ENCODE measurements at places on chromosomes 16 and 17. TPM values are rescaled to one million over a fixed set of nuclear protein-coding genes. Genes with fewer than 3 reads are reported as not detected.
A peak's percentile ranks its signal among the peaks of the same experiment; 100 is the strongest.

- no peak overlapping the region for H3K4me3 ChIP-seq
- H3K27me3 ChIP-seq = no peaks in the 10 kb centered on the region
- no peaks in the 10 kb centered on the region for H3K36me3 ChIP-seq
- no peaks in the 10 kb centered on the region for H3K4me1 ChIP-seq
- no peak for DNase-seq
These were observed 56.0 kb downstream of the CDH13 start for GRCh38 chr16:82682767-82683166.

DNA sequence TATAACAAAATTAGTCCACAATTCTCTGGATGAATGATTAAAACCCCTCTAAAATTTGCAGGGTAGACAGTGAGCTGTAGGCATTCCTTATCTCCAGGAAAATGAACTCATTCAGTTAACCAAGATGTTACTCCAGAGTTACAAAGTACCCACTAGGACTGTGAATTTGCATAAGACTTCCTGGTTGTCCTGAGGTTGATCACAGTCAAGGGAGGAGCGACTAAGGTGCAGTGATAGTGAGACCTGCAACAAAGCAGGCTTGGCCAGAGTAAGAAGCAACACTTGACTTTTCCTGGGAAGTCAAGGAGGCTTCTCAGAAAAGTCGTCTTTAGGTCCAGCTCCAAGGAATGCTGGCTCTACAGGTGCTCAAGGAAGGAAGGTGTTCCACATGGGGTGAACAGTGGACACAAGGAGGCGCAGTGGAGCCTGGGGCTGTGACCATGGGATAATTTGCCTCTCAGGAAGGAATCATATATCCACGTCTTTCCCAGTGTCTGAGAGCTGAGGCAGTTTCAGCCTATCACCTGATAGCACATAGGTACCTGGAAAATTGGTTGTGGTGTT lies 821.1 kb upstream of the EEF2KMT start:
- H3K4me1 ChIP-seq = no peaks in the 10 kb centered on the region
- no peak overlapping the region for H3K4me3 ChIP-seq

GRCh38 chr17:42617956-42618431 lies 8.5 kb downstream of the TUBG1 start:
- no peak overlapping the region for H3K4me3 ChIP-seq
- peaks cover 3% of the 10 kb centered on the region for H3K4me1 ChIP-seq
- no peaks in the 10 kb centered on the region for H3K27me3 ChIP-seq
- H3K36me3 ChIP-seq = peaks cover 8% of the 10 kb centered on the region

- H3K27me3 ChIP-seq = no peaks in the 10 kb centered on the region
- no peaks in the 10 kb centered on the region for H3K4me1 ChIP-seq
- no peak overlapping the region for H3K27ac ChIP-seq
- no peak overlapping the region for H3K4me3 ChIP-seq
These were observed 6.0 kb downstream of the CAPN15 start for GRCh38 chr16:533391-534123.

GRCh38 chr17:28871056-28871579 lies 16.3 kb downstream of the ERAL1 start:
- H3K4me1 ChIP-seq = peaks cover 18% of the 10 kb centered on the region
- no peaks in the 10 kb centered on the region for H3K36me3 ChIP-seq
- peak; percentile 30 for DNase-seq
- peak overlapping the region; percentile 82 for H3K27ac ChIP-seq
- H3K4me3 ChIP-seq = no peak overlapping the region
- H3K27me3 ChIP-seq = no peaks in the 10 kb centered on the region

GRCh38 chr17:48973806-48974205 lies 5.4 kb upstream of the GIP start:
- no peak for DNase-seq
- H3K4me3 ChIP-seq = no peak overlapping the region
- H3K27me3 ChIP-seq = peaks cover 2% of the 10 kb centered on the region

Gene ADAMTS18
- total RNA-seq = not detected

GRCh38 chr17:15096511-15096910 lies 168.6 kb downstream of the PMP22 start:
- H3K27me3 ChIP-seq = peaks cover 2% of the 10 kb centered on the region
- no peaks in the 10 kb centered on the region for H3K4me1 ChIP-seq
- no peak for DNase-seq
- no peaks in the 10 kb centered on the region for H3K36me3 ChIP-seq
- H3K27ac ChIP-seq = no peak overlapping the region

Gene CBFA2T3
- 2.1 TPM for total RNA-seq

Gene SOST
- not detected for total RNA-seq

- no peaks in the 10 kb centered on the region for H3K27me3 ChIP-seq
- peak; percentile 58 for DNase-seq
- H3K4me3 ChIP-seq = peak overlapping the region; percentile 8
- peaks cover 15% of the 10 kb centered on the region for H3K4me1 ChIP-seq
These were observed 12.3 kb downstream of the GLIS2 start for GRCh38 chr16:4328046-4328781.

- peak; percentile 23 for DNase-seq
- H3K27me3 ChIP-seq = no peaks in the 10 kb centered on the region
- no peak overlapping the region for H3K4me3 ChIP-seq
These were observed 4.4 kb upstream of the ARMC7 start for GRCh38 chr17:75105126-75106080.

- H3K4me3 ChIP-seq = no peak overlapping the region
- H3K36me3 ChIP-seq = no peaks in the 10 kb centered on the region
- no peaks in the 10 kb centered on the region for H3K27me3 ChIP-seq
- no peak overlapping the region for H3K27ac ChIP-seq
- no peaks in the 10 kb centered on the region for H3K4me1 ChIP-seq
- DNase-seq = no peak
These were observed 437.2 kb downstream of the HS3ST3B1 start for GRCh38 chr17:14737984-14738651.

DNA sequence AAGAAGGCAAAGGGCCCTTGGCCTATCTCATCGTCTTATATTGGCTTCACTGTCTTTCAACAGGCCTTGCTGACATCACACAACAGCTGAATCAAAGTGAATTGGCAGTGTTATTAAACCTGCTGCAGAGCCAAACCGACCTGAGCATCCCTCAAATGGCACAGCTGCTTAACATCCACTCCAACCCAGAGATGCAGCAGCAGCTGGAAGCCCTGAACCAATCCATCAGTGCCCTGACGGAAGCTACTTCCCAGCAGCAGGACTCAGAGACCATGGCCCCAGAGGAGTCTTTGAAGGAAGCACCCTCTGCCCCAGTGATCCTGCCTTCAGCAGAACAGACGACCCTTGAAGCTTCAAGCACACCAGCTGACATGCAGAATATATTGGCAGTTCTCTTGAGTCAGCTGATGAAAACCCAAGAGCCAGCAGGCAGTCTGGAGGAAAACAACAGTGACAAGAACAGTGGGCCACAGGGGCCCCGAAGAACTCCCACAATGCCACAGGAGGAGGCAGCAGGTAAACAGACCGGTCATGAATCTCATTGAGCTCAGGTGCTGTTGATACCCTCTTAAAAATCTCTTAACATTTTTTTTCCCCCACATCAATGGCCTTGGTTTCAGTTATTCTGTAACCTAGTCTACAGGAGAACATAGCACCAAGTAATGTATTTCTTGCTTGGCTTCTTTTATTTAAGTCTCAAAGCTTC lies 64.7 kb downstream of the CDK12 start:
- no peaks in the 10 kb centered on the region for H3K27me3 ChIP-seq
- no peak overlapping the region for H3K27ac ChIP-seq
- peaks cover 17% of the 10 kb centered on the region for H3K36me3 ChIP-seq
- H3K4me1 ChIP-seq = no peaks in the 10 kb centered on the region
- no peak for DNase-seq

GRCh38 chr17:64087252-64088005 lies 42.5 kb downstream of the ERN1 start:
- H3K27me3 ChIP-seq = no peaks in the 10 kb centered on the region
- H3K4me3 ChIP-seq = no peak overlapping the region
- no peaks in the 10 kb centered on the region for H3K36me3 ChIP-seq
- no peak for DNase-seq

GRCh38 chr17:72786209-72786608 lies 306.3 kb downstream of the SLC39A11 start:
- no peak overlapping the region for H3K4me3 ChIP-seq
- H3K4me1 ChIP-seq = no peaks in the 10 kb centered on the region
- H3K27ac ChIP-seq = no peak overlapping the region
- no peaks in the 10 kb centered on the region for H3K36me3 ChIP-seq
- no peaks in the 10 kb centered on the region for H3K27me3 ChIP-seq

GRCh38 chr17:78095035-78095434 lies 33.5 kb downstream of the TMC6 start:
- no peaks in the 10 kb centered on the region for H3K4me1 ChIP-seq
- H3K27me3 ChIP-seq = no peaks in the 10 kb centered on the region
- no peak overlapping the region for H3K27ac ChIP-seq
- no peak for DNase-seq
- no peak overlapping the region for H3K4me3 ChIP-seq
- peaks cover 33% of the 10 kb centered on the region for H3K36me3 ChIP-seq

- H3K36me3 ChIP-seq = peaks cover 3% of the 10 kb centered on the region
- no peak overlapping the region for H3K4me3 ChIP-seq
- no peak for DNase-seq
- H3K4me1 ChIP-seq = peaks cover 36% of the 10 kb centered on the region
- H3K27me3 ChIP-seq = no peaks in the 10 kb centered on the region
- H3K27ac ChIP-seq = no peak overlapping the region
These were observed 36.2 kb downstream of the YPEL2 start for GRCh38 chr17:59367657-59368045.

Gene MT1E
- total RNA-seq = 9.6 TPM

Gene FAAP100
- total RNA-seq = 32.7 TPM

DNA sequence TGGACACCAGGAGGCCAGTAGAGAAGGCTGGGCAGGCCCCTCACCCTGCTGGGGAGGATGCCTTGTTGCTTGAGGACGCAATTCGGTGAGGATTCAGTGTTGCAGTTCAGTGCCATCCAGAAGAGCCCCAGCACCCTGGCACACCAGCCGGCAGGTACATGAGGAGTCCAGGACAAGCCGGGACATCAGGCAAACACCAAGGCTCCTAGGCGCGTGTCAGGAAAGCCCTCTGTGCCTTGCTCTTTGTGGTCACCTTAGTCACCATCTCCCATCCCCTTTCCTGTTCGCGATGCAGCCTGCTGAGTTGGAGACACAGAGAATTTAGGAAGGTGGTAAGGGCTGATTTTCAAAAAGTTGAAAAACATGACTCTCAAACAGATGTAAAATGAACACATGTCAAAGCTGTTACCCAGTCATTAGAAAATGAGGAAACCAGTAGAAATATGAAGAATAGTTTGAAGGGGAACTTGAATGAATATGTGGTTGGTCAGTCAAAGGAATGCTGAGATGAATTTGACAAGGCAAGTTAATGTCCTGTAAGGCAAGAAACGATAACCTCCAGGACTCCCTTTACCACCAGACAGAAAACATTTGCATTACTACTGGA lies 2.3 kb upstream of the NCBP3 start:
- H3K36me3 ChIP-seq = no peaks in the 10 kb centered on the region
- peaks cover 2% of the 10 kb centered on the region for H3K27me3 ChIP-seq
- H3K4me3 ChIP-seq = no peak overlapping the region
- H3K27ac ChIP-seq = no peak overlapping the region
- DNase-seq = no peak
- H3K4me1 ChIP-seq = peaks cover 30% of the 10 kb centered on the region

Gene MMP2
- total RNA-seq = 1.4 TPM

- no peaks in the 10 kb centered on the region for H3K36me3 ChIP-seq
- H3K27me3 ChIP-seq = peaks cover 21% of the 10 kb centered on the region
- H3K27ac ChIP-seq = no peak overlapping the region
- H3K4me1 ChIP-seq = peaks cover 2% of the 10 kb centered on the region
- DNase-seq = no peak
These were observed 1.5 kb downstream of the MPV17L start for GRCh38 chr16:15396948-15397594.

GRCh38 chr17:691423-691822 lies 23.2 kb downstream of the VPS53 start:
- peaks cover 62% of the 10 kb centered on the region for H3K36me3 ChIP-seq
- no peak for DNase-seq
- no peak overlapping the region for H3K4me3 ChIP-seq
- no peaks in the 10 kb centered on the region for H3K4me1 ChIP-seq
- no peak overlapping the region for H3K27ac ChIP-seq
- no peaks in the 10 kb centered on the region for H3K27me3 ChIP-seq

Gene CRYM
- not detected for total RNA-seq

DNA sequence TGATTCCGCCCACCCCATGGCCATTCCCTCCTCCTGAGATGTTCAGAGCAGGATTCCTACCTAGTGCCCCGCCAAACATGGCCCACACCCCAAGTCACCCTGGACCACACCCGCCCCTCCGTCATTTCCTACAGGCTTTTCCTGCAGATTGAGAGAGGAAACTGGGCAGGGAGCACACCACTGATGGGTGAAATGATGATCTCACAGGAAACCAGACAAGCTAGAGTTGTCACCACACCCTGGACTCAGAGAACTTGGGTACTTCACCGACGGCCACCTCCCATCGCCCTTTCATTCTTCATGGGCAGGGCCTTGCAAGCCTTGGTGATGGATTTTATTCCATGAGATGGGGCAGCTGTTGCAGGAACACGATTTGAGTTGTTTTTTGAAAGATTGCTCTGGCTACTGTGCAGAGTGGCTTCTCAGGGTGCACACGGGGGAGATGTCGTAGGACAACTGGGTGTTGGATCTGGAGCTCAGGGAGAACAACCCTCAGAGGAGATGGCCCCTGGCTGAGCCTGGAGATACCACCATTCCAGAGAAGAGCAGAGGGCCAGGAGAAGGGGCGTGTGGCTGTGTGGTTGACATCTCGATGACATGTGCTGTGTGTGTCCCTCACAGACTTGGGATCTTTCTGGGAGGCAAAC lies 7.4 kb upstream of the B9D1 start:
- peaks cover 42% of the 10 kb centered on the region for H3K4me1 ChIP-seq
- no peak for DNase-seq
- peak overlapping the region; percentile 20 for H3K4me3 ChIP-seq

DNA sequence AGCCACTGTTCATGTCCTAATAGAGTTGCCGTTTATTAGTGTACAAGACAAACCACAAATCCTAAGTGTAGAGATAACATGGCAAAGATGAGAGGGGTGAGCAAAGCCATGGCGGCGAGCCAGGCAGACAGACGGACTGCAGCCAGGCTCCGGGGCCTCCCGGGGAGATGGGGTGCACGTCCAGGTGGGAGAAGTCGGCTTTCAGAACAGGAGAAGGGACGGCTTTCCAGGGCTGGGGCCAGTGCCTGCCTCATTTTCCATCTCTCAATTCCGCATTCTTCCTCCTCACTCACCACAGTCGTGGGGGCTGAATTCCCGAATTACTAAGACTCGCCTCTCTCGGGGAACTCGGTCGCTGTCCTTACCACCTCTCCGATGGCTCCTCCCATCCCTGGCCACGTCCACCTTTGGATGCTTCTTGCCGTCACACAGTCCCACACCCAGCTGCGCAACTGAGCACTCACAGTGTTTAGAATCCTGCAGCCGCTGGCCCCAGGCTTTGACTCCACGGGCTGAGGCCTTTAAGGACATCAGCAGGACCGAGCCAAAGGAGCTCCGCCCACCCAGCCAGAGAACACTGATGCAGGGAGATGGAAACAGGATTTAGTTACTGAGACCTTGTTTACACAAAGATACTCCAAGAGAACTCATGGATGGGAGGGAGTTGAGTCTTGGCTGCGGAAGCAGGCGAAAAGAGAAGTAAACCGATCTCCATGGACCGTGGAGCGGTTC lies 59.7 kb downstream of the RNF112 start:
- no peak overlapping the region for H3K27ac ChIP-seq
- no peaks in the 10 kb centered on the region for H3K36me3 ChIP-seq
- no peak overlapping the region for H3K4me3 ChIP-seq
- no peak for DNase-seq

GRCh38 chr17:78256707-78257591 lies 25.5 kb downstream of the TMEM235 start:
- H3K36me3 ChIP-seq = no peaks in the 10 kb centered on the region
- no peak for DNase-seq
- no peak overlapping the region for H3K4me3 ChIP-seq
- peaks cover 38% of the 10 kb centered on the region for H3K4me1 ChIP-seq
- peak overlapping the region; percentile 89 for H3K27ac ChIP-seq
- H3K27me3 ChIP-seq = peaks cover 5% of the 10 kb centered on the region

Measured in T-cell (primary cell).